Calu3 (cell line): ENCODE measurements at places on chromosomes 11 and 22. TPM values are rescaled to one million over a fixed set of nuclear protein-coding genes. Genes with fewer than 3 reads are reported as not detected.
A peak's percentile ranks its signal among the peaks of the same experiment; 100 is the strongest.

FXYD2 gene
- total RNA-seq = 7.9 and 9.0 TPM in 2 replicates

DNA sequence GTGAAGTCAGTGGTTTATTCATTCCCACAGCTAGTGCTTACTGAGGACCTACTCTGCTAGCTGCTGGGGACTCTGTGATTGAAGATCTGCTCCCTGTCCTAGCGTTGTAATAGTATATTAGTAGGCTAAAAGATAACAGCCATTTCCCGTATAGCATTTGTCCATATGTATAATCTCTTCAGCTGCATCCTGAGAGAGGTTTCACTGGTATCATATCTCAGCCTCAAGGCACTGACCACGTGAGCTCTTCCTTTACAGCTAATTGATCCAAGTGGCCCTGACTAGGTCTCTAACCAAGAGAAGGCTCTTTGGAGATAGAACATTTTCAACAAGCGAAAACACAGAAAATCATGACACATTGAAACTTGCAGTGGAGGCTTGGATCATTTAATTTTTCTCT is 110.2 kb downstream of the APIP start:
- H3K36me3 ChIP-seq = no peaks in the 10 kb centered on the region
- peaks cover 40% of the 10 kb centered on the region for H3K4me1 ChIP-seq
- DNase-seq = no peak
- no peak overlapping the region for H3K4me3 ChIP-seq
- H3K27ac ChIP-seq = no peak overlapping the region

DNA sequence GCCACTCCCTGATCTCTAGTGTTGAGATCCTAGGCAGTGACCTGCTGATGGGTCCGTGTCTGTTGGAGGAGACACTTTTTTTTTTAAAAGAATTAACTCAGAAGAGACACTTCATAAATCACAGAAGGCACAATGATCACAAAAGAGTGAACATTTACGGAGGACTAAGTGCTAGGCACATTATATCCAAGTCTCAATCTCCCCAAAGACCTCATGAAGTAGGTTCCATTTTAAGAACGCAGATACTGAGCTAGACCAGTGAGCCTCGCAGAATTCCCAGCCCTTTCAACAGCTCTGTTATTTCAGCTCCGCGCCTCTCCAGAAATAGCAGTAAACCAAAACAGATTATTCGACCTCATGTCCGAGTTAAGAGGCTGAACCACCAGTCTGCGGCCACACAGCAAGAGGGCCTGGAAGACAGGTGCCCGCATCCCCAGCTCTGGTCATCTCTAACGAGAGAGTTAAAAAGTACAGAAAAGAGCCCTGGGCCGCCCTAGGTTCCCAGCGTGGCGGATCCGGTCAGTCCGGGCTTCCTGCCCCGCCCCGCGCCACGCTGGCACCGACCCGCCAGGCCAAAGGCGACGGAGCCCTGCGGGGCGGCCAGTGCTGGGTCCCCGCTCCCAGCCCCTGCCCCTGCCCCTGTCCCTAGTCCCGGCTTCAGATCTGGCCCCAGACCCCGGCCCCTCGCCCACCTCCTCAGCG is 612 bp downstream of the XBP1 start:
- H3K36me3 ChIP-seq = peaks cover 84% of the 10 kb centered on the region
- DNase-seq = peak; percentile 72
- H3K4me3 ChIP-seq = peak overlapping the region; percentile 83
- H3K4me1 ChIP-seq = peaks cover 23% of the 10 kb centered on the region
- H3K27me3 ChIP-seq = no peaks in the 10 kb centered on the region

- DNase-seq = no peak
- no peak overlapping the region for H3K27ac ChIP-seq
- H3K4me1 ChIP-seq = no peaks in the 10 kb centered on the region
- H3K36me3 ChIP-seq = peaks cover 19% of the 10 kb centered on the region
Observed at GRCh38 chr11:6571434-6572008, 31.9 kb downstream of the RRP8 start.

DNA sequence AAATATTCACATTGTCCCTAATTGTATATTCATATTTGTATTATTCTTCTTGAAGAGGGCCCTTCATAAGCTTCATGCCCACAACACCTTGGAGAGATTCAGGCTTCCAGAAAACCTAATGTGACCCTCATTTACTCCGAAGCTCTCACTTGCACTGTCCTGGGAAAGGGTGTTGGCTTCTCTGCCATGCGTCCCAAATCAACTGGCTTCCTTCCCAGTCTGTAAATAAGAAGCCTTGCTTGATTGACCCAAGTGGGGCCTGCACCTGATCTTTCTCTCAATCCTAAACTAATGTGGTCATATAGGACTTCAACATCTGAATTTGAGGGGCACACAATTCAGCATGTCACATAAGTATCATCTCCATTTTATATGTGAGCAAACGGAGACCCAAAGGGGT is 40.5 kb upstream of the ZBTB16 start:
- no peak overlapping the region for H3K27ac ChIP-seq
- H3K27me3 ChIP-seq = peaks cover 51% of the 10 kb centered on the region
- H3K4me3 ChIP-seq = no peak overlapping the region
- DNase-seq = no peak
- H3K36me3 ChIP-seq = no peaks in the 10 kb centered on the region

DNA sequence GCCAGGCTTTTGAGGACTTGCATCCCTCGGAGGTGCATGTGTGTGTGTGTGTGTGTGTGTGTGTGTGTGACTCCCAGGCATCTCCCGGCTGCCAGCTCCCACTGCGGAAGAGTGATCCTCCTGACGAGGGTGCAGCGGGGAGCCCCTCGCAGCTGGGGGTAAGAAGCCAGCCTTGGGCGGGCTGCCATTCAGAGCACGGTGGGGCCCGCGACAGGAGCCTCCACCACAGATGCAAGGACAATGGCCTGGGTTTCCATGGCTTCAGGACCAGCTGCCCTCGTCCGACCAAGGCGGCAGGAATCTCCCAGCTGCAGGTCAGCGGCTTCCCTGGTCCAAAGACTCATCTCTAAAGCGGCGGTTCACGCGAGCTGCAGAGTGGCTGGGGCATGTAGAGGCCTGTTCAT is 908.5 kb downstream of the BRD1 start:
- no peak for DNase-seq
- no peaks in the 10 kb centered on the region for H3K4me1 ChIP-seq
- H3K36me3 ChIP-seq = no peaks in the 10 kb centered on the region

GRCh38 chr22:47196881-47197772 is 434.7 kb downstream of the TBC1D22A start:
- H3K36me3 ChIP-seq = no peaks in the 10 kb centered on the region
- no peak for DNase-seq
- no peak overlapping the region for H3K4me3 ChIP-seq
- H3K27ac ChIP-seq = no peak overlapping the region
- H3K27me3 ChIP-seq = peaks cover 52% of the 10 kb centered on the region
- no peaks in the 10 kb centered on the region for H3K4me1 ChIP-seq
